Peyer's patch (tissue), 4 donors: ENCODE measurements at places on chromosomes 2 and 18. TPM values are rescaled to one million over a fixed set of nuclear protein-coding genes. Genes with fewer than 3 reads are reported as not detected.

GRCh38 chr18:56696966-56697365, 45.8 kb downstream of the WDR7 start:
- no peak overlapping the region for H3K4me3 ChIP-seq
- no peak for DNase-seq
- H3K36me3 ChIP-seq = no peaks in the 10 kb centered on the region
- H3K4me1 ChIP-seq = no peaks in the 10 kb centered on the region
- H3K27me3 ChIP-seq = no peaks in the 10 kb centered on the region
- no peak overlapping the region for H3K27ac ChIP-seq

GRCh38 chr2:216006164-216006663, 7.1 kb downstream of the MREG start:
- no peaks in the 10 kb centered on the region for H3K36me3 ChIP-seq
- H3K27ac ChIP-seq = no peak overlapping the region
- no peaks in the 10 kb centered on the region for H3K4me1 ChIP-seq
- no peaks in the 10 kb centered on the region for H3K27me3 ChIP-seq
- no peak overlapping the region for H3K4me3 ChIP-seq

DNA sequence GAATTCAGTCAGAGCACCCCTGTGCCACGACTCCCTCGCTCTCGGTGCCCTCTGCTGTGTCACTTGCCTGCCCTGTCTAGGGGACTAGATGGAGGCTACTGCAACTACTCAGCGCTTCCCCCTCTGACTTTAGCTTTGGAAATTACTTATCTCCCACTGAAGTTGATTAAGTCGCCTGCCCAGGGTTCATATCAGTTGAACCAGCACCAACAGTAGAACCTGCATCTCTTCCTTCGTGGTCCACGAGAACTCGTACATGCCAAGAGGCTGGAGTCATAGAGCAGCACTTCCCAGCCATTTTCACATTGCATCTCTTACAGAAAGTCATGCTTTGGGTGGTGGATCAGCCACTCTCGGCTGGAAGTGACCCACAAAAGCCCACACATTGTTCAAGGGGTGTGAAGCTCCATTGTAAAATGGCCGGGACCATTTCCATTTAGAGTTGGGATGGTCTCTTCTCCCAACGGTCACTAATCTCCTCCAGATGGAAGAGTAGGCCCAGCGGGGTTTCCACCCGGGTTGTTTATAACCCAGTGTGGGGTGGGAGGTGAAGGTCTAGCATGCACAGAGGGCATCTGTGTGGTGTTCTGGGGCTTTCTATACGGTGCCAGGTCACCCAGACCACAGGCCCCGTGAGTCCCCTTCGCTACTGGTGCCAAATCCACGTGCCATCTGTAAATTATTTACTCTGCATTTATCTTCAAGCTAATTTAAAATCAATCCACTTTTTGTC, 38.0 kb downstream of the STEAP3 start:
- H3K4me3 ChIP-seq = no peak overlapping the region
- H3K27me3 ChIP-seq = no peaks in the 10 kb centered on the region
- no peaks in the 10 kb centered on the region for H3K36me3 ChIP-seq
- H3K27ac ChIP-seq = no peak overlapping the region
- DNase-seq = no peak

OSBPL6 gene
- 5.6 TPM for total RNA-seq

- no peak overlapping the region for H3K27ac ChIP-seq
- H3K4me3 ChIP-seq = no peak overlapping the region
- H3K4me1 ChIP-seq = no peaks in the 10 kb centered on the region
These were observed 9.3 kb upstream of the EFHD1 start for GRCh38 chr2:232623768-232624765.

CRYBA2 gene
- total RNA-seq = 14.2 TPM

SERPINB12 gene
- total RNA-seq = not detected

- DNase-seq = no peak
- H3K27me3 ChIP-seq = no peaks in the 10 kb centered on the region
- H3K36me3 ChIP-seq = no peaks in the 10 kb centered on the region
- H3K27ac ChIP-seq = no peak overlapping the region
- no peaks in the 10 kb centered on the region for H3K4me1 ChIP-seq
These were observed 434.5 kb upstream of the KLHL29 start for GRCh38 chr2:22950431-22950830.

TWSG1 gene
- total RNA-seq = 12.4 TPM

- no peak for DNase-seq
- no peaks in the 10 kb centered on the region for H3K36me3 ChIP-seq
- H3K4me1 ChIP-seq = no peaks in the 10 kb centered on the region
- H3K27ac ChIP-seq = no peak overlapping the region
- H3K27me3 ChIP-seq = no peaks in the 10 kb centered on the region
These were observed 84.1 kb upstream of the ACKR3 start for GRCh38 chr2:236485519-236485918.

GRCh38 chr18:52679354-52679753, 339.4 kb downstream of the DCC start:
- H3K4me3 ChIP-seq = no peak overlapping the region
- no peaks in the 10 kb centered on the region for H3K4me1 ChIP-seq
- no peak for DNase-seq
- H3K27ac ChIP-seq = no peak overlapping the region

- H3K27me3 ChIP-seq = no peaks in the 10 kb centered on the region
- H3K27ac ChIP-seq = no peak overlapping the region
- H3K36me3 ChIP-seq = no peaks in the 10 kb centered on the region
- no peak for DNase-seq
- no peaks in the 10 kb centered on the region for H3K4me1 ChIP-seq
- no peak overlapping the region for H3K4me3 ChIP-seq
These were observed 86.3 kb upstream of the MBOAT2 start for GRCh38 chr2:9089831-9090230.

- H3K4me3 ChIP-seq = no peak overlapping the region
- no peaks in the 10 kb centered on the region for H3K4me1 ChIP-seq
These were observed 533.4 kb downstream of the ERBB4 start for GRCh38 chr2:212005085-212005671.

- no peaks in the 10 kb centered on the region for H3K27me3 ChIP-seq
- H3K27ac ChIP-seq = no peak overlapping the region
- DNase-seq = no peak
- no peaks in the 10 kb centered on the region for H3K36me3 ChIP-seq
- no peak overlapping the region for H3K4me3 ChIP-seq
- peaks cover 6% of the 10 kb centered on the region for H3K4me1 ChIP-seq
These were observed 169.7 kb upstream of the APCDD1 start for GRCh38 chr18:10284540-10285282.

DNA sequence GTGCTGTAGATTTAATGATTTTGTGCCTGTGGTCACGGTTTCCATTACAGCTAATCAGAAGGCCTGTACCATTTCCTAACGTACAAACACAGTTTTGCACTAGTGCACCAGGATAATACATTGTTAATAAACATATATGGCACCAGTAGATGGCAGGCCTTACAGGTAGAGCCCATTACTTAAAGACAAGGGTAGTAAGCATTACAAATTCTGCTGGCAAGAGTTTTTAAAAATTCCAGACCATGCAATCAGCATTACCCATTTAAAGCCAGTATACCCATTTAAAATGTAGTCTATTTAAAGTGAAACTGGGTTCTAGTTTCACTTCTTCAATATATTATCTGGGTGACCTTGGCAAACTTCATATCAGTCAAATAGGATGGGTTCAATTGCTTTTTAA, 224.2 kb downstream of the NUP35 start:
- H3K4me3 ChIP-seq = no peak overlapping the region
- H3K36me3 ChIP-seq = no peaks in the 10 kb centered on the region
- DNase-seq = no peak
- H3K27ac ChIP-seq = no peak overlapping the region
- H3K27me3 ChIP-seq = no peaks in the 10 kb centered on the region
- no peaks in the 10 kb centered on the region for H3K4me1 ChIP-seq

- no peaks in the 10 kb centered on the region for H3K36me3 ChIP-seq
- H3K27me3 ChIP-seq = no peaks in the 10 kb centered on the region
- H3K27ac ChIP-seq = no peak overlapping the region
- no peaks in the 10 kb centered on the region for H3K4me1 ChIP-seq
- DNase-seq = no peak
These were observed 532.7 kb upstream of the POU3F3 start for GRCh38 chr2:104321116-104321795.
